ENCODE measurements at places on chromosomes 7 and 10. TPM values are rescaled to one million over a fixed set of nuclear protein-coding genes. Genes with fewer than 3 reads are reported as not detected.

The CAV1 gene
- 1,206 TPM for total RNA-seq

The RBP4 gene
- 0.73 TPM for total RNA-seq

The NKX2-3 gene
- total RNA-seq: not detected

The NPY gene
- total RNA-seq: not detected

The AKR1E2 gene
- total RNA-seq: 5.7 TPM

The DNAJB12 gene
- total RNA-seq: 25.0 TPM

The ZNF736 gene
- 11.8 TPM for total RNA-seq

The CD36 gene
- 84.1 TPM for total RNA-seq

The TRPV6 gene
- not detected for total RNA-seq

The CHN2 gene
- total RNA-seq: 0.78 TPM

The DPP6 gene
- total RNA-seq: not detected

The TMEM270 gene
- not detected for total RNA-seq

The PNLIPRP3 gene
- 0.37 TPM for total RNA-seq

The IFT22 gene
- 23.5 TPM for total RNA-seq

The LSM8 gene
- total RNA-seq: 30.5 TPM

The ASZ1 gene
- not detected for total RNA-seq

The NEUROG3 gene
- not detected for total RNA-seq

The SLC18A3 gene
- not detected for total RNA-seq

The CDK5 gene
- 19.5 TPM for total RNA-seq

The OR6V1 gene
- total RNA-seq: not detected

The SRGN gene
- 49.1 TPM for total RNA-seq

The TUBB8 gene
- total RNA-seq: not detected

The HABP2 gene
- not detected for total RNA-seq

The PILRA gene
- 0.39 TPM for total RNA-seq

The CHAT gene
- total RNA-seq: not detected

The SFXN2 gene
- total RNA-seq: 9.6 TPM

The BLNK gene
- not detected for total RNA-seq

The FEZF1 gene
- total RNA-seq: not detected

The RFC2 gene
- 40.1 TPM for total RNA-seq

The TFEC gene
- total RNA-seq: under 0.01 TPM

The EPO gene
- total RNA-seq: not detected

The IL2RA gene
- not detected for total RNA-seq

The GPR22 gene
- not detected for total RNA-seq

The LRGUK gene
- total RNA-seq: 0.20 TPM

The ALOX5 gene
- not detected for total RNA-seq

The PAX4 gene
- total RNA-seq: not detected

The TSPAN33 gene
- not detected for total RNA-seq

The NUTM2E gene
- not detected for total RNA-seq

The CCL24 gene
- not detected for total RNA-seq

The BUD23 gene
- 26.5 TPM for total RNA-seq

The CYP2C8 gene
- not detected for total RNA-seq

The NEUROD6 gene
- not detected for total RNA-seq

The FAM25C gene
- total RNA-seq: not detected

The OR2A1 gene
- under 0.01 TPM for total RNA-seq

The MLXIPL gene
- total RNA-seq: 1.5 TPM

The SEMA3E gene
- 1.5 TPM for total RNA-seq

The OIT3 gene
- total RNA-seq: not detected

The LARP4B gene
- total RNA-seq: 59.4 TPM

The FAM131B gene
- total RNA-seq: 1.6 TPM

The PARD3 gene
- 27.6 TPM for total RNA-seq

The GIMAP1 gene
- total RNA-seq: not detected

The ANKRD61 gene
- total RNA-seq: not detected
